ENCODE measurements at places on chromosomes 6 and 20. TPM values are rescaled to one million over a fixed set of nuclear protein-coding genes. Genes with fewer than 3 reads are reported as not detected.

- DNase-seq, result no peak
These were observed 15.7 kb upstream of the TBC1D22B start for GRCh38 chr6:37241775-37242428.

GRCh38 chr20:54661880-54662465 is 186.6 kb downstream of the DOK5 start:
- no peak for DNase-seq

GRCh38 chr6:160315310-160315709 is 32.9 kb upstream of the SLC22A3 start:
- no peak for DNase-seq

- DNase-seq, result no peak
These were observed 33.7 kb downstream of the PAX1 start for GRCh38 chr20:21739161-21739560.

GRCh38 chr6:13262302-13263230 is 65.8 kb downstream of the TBC1D7 start:
- no peak for DNase-seq

The SUMO4 gene
- 15.3 TPM for total RNA-seq

DNA sequence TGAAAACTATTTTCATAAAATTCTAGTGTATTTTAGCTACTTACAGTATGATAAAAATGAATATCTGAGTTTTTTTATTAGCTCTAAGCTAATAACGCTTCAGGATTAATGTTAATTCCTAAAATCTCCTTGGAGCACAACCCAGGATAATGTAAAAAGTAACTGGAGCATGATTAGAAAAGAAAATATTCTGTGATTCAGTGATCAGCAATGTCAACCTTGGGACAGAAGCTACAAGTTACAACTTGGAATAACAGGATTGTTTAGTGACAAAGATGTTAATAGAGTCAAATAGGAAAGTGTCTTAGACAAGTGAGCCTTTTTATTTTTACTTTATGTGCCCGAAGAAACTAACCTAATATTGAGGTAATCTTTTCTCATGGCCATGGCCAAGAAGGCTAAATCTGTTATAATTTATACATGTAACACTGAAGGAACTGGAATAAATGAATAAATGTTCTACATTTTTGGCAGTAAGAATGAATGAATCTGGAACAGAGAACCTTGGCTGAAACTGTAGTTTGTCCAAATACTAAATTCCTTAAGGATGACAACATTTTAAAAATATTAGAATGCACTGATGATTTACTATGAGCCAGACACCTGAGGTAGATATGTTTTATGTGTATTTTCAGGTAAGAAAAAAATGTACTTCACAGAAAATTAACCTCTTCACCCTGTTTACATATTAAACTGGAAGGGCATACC is 994.0 kb downstream of the GRIK2 start:
- DNase-seq, result no peak

The RIPPLY2 gene
- total RNA-seq, result not detected

DNA sequence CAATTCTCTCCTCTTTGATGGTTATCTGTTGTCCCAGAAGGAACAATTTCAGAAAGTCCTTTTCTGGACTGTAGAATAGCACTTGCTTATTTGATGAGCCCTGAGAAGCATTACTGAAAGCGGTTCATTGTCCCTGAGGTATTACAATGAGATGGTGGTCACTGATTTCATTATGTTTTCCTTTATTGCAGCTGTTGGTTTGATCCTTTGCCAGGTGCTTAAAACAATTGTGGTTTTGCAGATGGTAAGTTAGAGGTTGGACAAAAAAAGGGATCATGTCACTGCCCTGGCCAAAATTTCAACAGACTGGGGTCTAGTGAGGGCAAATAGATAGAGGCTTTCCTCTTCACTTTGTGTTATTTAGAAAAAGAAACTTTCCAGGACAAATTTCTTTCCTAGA is 61.9 kb downstream of the ESR1 start:
- no peak for DNase-seq

DNA sequence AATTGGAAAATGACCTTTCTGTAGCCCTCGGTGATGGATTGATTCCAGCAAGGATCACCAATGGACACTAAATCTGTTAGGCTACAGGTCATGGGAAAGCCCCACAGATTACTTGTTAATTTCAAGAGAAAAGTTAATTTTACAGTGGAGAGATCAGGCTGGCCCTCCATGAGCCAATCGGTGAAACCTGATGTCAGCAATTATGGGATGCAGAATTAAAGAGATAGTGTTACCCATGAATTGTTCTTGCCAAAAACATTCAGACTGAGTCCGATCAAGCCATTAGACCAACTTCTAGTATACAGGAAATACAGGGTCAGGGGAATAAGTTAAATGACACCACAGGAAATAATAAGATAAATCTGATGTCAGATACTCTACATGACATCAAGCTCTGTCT is 214.9 kb upstream of the SYNDIG1 start:
- DNase-seq, result no peak

GRCh38 chr6:91476000-91476399 is 889.1 kb upstream of the MAP3K7 start:
- DNase-seq, result no peak

Data from uterus (tissue), 4 donors.